NCI-H1417 treated with DMSO at 0.1 percent for 48 hours (cell line): ENCODE measurements at places on chromosomes 7 and 10.

GRCh38 chr7:49564379-49564714, 209.1 kb upstream of the VWC2 start:
- no peak for DNase-seq

DNA sequence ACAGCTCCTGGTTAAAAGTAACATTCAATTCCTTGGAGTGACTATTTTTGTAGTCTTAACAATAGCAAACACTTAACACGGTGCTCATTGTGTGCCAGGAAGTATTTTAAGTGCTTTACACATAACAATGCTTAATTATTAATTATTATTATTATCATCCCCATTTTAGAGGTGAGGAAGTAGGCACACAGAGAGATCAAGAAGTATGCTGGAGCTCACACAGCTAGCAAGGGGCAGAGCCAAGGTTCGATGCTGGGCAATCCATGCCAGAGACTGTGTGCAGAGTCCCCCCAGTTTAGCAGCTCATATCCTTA, 48.2 kb upstream of the SMNDC1 start:
- DNase-seq = no peak

GRCh38 chr7:21580073-21580521, 37.3 kb downstream of the DNAH11 start:
- DNase-seq = no peak

- DNase-seq = no peak
Measured at GRCh38 chr10:130337696-130338635, 201.8 kb downstream of the GLRX3 start.

- peak; percentile 47 for DNase-seq
Measured at GRCh38 chr10:510415-510881, 179.0 kb downstream of the DIP2C start.

DNA sequence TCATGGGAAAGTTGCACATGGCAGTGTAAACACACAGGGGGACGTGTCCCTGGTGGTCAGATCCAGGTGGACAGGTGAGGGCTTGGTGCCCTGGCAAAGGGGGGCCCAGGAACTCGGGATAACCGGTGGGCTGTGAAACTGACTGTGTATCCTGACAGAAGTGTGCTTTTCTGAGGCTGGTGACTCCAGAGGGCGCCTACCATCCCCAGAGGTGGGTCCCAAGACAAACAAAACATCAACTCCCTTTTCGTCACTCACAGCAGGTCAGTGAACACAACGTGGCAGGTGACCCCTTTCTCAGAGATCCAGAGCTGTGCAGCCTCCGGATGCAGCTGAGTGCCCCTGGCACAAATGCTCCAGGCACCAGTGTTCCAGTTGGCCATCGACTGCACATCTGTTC, 56.0 kb upstream of the DDC start:
- no peak for DNase-seq

- DNase-seq = no peak
Measured at GRCh38 chr10:126225672-126226008, 162.6 kb downstream of the ADAM12 start.

DNA sequence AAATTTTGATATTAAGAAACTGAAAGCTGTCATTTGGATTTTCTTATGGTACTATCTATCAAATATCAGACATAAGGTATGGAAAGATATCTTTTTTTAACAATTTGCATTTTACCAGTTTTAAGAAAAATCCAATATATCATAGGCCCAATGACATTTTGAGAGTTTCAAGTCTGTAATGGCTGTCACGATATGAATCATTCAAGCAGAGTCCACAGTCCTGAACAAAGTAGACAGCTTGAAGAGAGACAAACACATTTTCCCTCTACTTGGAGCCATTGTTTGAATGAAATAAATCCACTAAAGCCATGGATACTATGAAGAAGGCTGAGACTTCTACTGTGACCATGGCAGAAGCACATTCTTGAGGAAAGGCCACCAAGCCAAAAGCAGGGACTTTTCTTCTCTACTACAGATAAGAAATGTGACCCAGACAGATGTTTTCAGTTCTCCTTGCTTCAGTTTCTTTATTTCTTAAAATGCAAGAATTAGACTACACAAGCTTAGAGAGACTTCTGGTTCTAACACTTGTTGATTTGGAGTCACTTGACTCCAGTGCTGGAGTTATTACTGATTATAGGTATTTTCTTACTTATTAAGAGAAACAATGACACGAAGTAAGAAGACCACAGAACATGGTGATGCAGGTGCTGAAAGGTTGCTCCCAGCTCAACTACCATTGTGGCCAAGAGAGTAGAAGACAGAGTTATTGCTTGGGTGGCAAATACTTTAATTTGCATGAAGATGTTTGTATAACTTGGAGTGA, 429.1 kb downstream of the KIF20B start:
- DNase-seq = no peak

- no peak for DNase-seq
Measured at GRCh38 chr7:145016068-145016467, 180.2 kb upstream of the TPK1 start.

DNA sequence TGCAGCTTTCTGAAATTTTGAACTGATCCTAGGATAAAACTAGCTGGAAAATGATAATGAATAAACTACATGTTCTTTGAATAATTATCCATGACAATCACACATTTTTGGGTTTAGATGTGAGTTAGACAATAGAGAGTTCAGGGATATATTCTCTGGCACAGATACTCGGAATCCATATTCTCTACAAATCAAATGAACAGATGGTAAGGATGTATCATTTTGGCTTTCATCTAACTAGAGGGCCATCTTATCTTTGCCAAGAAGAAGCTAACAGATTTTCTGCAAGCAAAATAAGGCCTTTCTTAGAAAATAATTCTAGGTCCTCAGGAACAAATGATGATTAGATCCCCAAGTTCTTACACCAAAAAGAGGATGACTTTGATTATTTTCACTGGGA, 355.9 kb upstream of the C7orf33 start:
- no peak for DNase-seq

- no peak for DNase-seq
Measured at GRCh38 chr10:34198953-34199352, 616.1 kb downstream of the PARD3 start.

DNA sequence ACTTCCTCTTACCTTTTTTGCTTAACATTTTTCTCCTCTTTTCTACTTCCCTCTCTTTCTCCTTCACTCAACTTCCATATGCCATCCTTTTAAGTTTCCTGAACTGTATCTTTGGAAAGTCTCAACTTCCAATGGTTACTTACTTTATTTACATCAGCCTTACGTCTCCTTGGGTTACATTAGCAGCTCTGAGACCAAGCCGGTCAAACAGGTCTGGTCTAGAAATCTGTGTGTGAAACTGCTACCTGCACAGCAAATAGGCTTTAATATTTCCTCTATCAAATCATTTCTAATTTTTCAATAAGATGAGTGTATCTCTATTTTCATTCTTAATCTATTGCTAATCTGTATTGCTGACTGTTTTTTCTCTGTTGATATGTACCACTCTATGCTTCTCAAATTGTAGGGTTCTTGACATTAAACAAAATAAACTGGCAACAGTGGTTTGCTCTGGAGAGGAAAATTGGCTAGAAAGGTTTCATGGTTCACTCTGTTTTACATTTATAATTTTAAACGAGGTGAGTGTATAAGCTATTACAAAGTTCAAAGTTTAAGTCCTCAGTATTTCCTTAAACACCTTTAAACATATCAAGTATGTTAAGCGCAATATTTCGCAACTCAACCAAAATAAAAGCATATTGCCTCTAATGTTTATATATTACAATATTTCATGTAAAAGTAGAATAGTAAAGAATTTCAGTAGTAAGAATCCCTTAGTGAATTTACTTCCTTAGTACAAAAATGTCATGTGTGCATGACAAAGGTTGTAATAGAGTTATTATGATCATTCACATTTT, 3.6 kb upstream of the SEMA3C start:
- DNase-seq = no peak

DNA sequence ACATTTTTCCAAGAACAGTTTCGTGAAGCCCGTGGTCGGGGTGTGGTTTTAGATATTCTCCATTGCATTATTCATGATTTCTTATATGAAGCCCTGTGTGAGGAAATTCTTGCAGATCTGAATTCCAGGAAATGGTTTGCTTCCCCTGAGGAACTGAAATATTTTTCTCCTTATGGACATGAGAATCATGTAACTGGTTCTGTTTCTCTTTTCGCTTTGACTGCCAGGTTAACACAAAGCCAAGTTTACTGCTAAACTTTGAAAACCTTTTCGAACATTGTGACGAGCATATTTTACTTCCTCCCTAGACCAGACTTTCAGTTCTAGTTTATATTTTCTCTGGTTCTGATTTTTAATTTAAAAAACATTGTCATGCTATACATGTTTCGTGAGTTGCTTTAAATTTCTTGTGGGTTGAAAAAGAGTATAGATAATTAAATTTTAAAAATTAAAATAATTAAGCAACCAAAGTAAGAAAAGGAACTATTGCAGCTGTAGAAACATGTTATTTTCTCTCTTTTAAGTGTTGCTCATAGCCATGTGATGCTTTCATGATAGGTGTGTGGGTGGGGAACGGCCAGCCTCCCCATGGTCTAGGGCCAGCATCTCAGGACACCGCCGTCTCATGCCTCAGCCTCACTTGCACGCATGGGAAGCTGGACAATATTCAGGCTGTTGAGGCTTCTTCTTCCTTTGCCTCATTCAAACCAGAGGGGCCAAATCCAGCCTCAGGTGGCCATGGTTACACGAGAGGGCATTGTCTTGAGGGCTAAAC, 97.1 kb downstream of the CREB5 start:
- DNase-seq = no peak
